ENCODE measurements at places on chromosomes 4 and X.

GRCh38 chr4:186227744-186228513 lies 622 bp downstream of the KLKB1 start:
- no peak for DNase-seq

DNA sequence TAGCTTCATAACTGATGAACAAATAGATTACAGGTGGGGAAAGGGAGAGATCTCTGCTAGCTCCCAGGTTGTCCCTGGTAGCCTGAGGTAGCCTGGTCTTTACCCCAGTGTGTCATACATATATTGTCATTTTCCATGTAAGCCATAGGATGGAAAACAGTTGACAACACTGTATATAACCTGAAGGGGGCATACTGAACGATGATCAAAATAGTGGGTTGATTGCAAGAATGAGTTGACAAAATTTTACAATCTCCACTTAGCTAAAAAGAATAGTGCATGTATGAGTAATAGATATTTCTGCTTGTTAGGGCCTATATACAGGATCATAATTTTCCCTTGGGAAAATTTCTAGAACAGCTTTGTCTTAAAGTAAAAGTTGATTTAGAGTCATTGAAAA lies 304.1 kb upstream of the HAND2 start:
- DNase-seq: no peak

DNA sequence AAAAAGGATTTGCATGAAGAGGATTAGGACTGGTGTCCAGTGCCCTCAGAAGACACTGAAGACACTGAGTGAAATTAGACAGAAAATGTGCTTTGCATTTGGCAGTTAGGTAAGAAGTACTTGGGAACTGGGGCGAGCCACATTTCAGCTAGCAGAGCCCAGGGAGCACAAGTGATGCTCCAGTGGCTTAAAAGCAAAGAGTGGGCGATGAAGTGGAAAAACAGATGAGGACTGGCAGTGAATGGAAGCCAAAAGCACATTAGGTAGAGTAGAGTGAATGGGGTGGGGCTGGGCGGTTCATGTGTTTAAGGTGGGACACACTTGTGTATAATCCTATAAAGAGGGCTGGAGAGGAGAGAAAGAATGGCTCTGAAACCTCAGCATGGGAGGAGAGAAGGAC lies 18.4 kb downstream of the DCLK2 start:
- DNase-seq: no peak

DNA sequence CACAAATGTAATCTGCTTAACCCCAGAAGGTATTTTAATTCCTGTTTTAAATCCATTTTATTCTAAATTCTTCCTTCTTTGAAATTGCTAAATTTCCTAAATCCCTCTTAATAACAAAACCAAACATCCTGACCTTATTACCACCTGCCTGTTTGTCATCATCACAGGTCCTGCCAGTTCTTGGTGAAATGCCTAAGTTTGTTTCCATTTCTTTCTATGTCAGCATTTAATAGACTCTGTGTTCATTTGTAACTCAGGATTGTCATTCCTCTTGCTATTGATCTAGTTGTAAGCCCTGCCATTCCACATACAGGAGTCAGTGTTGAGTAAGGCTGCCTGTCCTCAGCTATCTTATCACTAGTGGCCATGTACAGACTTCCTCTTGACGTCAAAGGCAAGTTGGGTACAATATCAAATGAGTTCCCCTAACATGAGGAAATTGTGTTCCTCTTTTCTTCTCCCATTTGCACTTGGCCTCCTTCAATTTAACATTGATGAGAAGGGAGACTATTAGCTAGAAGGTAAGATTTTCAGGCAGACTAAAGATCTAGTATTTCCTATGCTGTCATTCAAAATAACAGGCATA lies 440.1 kb downstream of the AFF2 start:
- DNase-seq: no peak

DNA sequence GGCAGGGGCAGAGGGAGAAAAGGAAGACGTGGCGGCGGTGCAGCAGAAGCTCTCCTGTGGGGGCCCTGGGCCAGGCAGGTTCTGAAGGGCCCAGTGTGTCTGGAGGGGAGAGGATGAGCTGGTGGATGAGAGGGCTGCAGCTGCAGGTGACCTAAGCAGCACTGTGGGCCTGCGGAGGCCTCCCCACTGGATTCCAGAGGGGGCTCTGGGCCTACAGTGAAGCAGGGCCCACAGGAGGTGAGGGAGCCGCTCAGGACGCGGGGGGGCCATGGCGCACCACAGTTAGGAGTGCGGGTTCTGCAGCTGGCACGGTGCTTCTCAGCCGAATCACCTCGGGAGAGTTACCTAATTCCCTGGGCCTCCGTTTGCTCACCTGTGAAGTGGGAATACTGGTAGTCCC lies 10.5 kb downstream of the ABLIM2 start:
- DNase-seq: no peak

DNA sequence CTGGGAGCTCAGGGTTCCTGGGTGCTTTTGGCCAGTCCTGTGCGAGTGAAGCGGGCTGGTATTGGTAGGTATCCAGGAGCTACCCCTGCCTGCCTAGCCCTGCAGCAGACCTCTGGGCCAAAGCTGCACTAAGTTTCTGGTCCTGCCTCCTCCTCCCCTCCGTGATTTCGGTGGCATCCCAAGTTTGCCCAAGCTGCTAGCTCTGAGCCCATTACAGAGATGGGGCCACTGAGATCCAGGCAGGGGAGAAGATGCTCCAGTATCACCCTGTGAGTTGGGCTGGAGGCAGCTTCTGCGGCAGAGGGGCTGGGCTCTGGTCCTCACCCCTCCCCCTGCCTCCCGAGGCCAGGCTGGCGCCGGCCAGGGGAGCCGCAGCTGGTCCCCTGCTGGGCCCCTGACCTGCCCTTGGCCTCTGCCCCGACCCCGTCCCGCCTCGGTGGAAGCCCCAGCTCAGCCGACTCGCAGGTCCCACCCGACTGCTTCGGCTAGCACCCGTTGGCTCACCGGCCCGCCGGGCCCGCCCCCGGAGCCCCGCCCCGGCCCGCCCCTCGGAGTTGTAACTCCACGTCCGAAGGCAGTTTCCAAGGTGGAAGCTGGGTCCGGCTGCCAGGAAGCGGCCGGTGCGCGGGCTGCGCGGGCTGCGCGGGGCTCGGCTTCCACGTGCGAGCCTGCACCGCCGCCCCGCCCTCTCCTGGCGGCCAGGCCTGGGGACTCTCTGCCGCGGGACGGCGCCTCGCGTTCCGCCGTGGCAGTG lies at the start of gene DUSP9:
Gene DUSP9, plus strand, starts transcription at position 584 of the 754 bp plus-strand sequence. CDS start 751 bp downstream, outside the sequence.
- no peak for DNase-seq

All from bone marrow (tissue), 2 donors.